CD4-positive, alpha-beta memory T cell (primary cell): ENCODE measurements at places on chromosomes 6 and 20. TPM values are rescaled to one million over a fixed set of nuclear protein-coding genes. Genes with fewer than 3 reads are reported as not detected.

GRCh38 chr6:54071821-54072340 lies 39.4 kb upstream of the MLIP start:
- no peak for DNase-seq

- no peak for DNase-seq
Observed at GRCh38 chr6:136012943-136013342, 161.4 kb downstream of the PDE7B start.

DNA sequence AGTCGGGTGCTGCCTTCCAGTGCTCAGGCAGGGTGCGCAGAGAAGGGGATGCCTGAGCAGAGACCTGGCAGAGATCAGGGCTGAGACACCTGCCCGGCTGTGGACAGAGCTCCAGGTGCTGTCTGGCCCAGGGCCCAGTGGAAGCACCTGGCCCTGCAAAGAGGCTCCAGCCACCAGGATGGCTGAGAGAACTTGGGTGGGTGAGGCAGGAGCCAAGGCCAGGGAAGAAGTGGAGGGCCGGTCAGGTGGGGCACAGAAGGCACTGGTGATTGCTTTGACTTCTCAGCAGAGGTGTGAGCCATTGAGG lies 31.2 kb downstream of the PNLDC1 start:
- no peak for DNase-seq

DNA sequence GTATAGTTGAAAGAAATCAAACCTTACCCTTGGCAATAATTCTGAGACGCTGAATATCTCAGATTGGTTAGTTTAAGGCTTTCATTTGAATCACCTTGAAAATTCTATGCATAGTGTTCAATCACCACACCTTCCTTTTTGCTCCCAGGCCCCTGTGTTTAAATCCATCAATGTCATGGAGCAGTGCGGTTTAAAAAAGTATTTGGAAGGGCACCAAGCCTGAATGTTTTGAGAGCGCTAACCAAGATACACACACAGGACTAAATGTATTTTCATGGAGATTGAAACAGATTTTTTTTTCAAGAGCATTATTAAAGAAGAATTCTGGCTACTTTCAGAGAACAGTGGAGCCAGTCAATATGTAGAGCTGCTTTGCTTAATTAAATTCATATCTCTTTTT lies 195.7 kb downstream of the CENPW start:
- no peak for DNase-seq

The ZNF165 gene
- polyA plus RNA-seq: 0.78 TPM

DNA sequence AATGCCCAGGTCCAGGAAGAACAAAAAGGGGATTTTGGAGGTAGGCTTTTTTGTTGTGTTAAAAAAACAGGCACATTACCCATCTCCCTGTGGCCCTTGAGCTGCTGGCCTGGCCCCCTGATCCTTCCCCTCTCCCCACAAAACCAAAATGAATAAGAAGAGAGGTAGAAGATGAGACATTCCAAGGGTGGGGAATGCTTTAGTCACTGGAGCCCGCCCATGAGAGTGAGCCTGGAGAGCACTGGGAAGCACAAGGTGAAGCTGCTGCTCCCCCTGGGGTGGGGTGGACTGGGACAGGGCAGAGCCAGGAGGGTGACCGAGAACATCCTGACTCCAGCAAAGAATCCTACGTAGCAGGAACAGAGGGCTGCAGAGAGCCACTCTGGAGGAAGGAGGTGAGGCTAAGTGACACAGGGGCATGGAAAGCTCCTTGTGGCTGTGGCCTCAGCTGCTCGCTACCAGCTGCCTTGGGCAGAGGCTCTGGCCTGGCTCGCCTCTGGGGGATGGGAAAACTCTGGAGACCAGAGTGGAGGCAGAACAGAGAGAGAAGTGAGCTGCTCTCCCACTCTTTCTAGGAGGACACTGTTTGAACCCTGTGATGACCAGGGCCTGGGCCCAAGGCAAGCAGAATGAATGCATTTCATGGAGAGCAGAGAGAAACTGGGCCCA lies 48.3 kb downstream of the AKAP7 start:
- no peak for DNase-seq

DNA sequence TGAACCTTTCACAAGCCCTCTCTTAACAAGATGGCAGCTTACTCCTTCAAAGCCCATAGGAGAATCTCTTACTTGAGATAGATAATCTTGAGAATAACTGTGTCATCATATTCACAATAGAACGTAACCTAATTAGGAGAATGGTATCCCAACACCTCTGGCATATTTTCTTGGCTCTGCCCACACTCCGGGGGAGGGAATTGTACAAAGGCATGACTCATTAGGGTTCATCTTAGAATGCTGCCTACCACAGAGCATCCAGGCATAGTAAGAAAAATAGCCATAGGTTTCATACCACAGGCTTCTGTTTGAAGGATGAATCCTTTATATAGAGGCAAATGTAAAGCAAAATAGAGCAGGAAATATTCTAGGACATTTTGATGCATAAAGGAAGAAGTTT lies 1100.6 kb upstream of the CITED2 start:
- DNase-seq: no peak

The EYA4 gene
- not detected for polyA plus RNA-seq

The ADGRF1 gene
- polyA plus RNA-seq: not detected

GRCh38 chr6:8301502-8301901 lies 133.8 kb downstream of the SLC35B3 start:
- DNase-seq: no peak

GRCh38 chr20:51769976-51770615 lies 1.9 kb upstream of the ATP9A start:
- no peak for DNase-seq

DNA sequence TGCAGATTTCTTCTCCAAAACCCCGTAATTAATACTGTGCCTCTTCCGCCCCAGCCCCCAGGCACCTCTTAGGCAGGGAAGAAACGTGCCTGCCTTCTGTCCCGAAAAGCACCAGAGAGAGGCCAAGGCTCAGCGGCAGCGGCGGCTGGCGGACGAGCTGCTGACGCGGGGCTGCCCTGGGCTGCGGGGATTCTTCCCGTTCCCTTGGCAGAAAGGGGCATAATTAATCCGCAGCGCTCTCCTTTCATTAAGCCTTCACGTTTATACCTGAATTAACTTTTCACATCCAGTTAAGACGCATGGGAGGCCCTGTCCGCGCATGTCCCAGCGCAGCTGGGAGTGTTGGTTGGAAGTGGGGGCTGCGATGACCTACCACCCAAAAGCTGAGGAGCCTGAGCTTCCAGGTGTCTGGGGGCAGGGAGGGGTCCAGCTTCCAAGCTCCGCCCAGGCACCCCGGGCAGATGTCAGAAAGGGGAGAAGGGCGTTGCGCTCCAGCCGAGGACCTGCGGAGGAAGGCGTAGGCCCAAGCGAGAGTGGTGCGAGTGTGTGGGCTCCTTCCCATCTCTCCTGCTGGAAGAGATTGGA lies 167.4 kb upstream of the LRFN2 start:
- no peak for DNase-seq

- DNase-seq: no peak
Observed at GRCh38 chr6:108897371-108897770, 49.1 kb downstream of the ARMC2 start.

GRCh38 chr6:129206821-129207220 lies 323.9 kb downstream of the LAMA2 start:
- DNase-seq: no peak

DNA sequence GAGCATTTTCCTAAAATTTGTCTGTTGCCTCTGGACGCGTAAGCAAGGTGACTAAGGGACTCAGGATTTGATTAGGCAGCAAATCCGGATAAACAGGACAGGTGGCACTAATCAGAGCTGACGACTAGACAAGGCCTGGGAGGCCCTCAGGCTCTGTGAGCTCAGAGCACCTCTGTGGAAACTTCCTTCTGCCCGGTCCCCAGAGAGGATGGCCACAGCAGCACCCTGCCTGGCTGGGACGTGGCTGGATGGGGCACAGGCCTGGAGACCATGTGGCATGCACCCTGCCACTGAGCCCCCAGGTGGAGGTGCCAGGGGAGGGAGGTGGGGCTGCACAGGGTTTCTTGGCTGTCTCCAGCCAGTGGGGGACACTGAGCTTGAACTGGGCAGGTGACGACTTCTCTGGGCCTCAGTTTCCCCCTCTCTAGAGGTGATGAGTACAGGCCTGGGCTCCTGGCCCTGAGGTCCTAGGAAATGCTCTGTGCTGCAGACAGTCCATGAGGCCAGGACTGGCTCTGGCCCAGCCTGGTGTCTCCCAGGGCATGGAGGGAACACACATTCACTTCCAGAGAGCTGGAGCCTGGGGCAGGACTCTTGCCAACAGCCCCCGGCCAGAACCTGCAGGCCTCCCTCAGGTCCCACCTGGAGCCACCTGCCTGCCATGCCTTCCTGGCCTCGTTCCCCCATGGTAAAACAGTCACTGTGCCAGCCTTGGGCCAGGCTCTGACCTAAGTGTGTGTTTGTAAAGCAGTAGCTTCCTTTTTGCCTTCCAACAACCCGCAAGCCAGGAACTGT lies 39.6 kb upstream of the STX16 start:
- DNase-seq: no peak

The PLAGL2 gene
- 5.3 TPM for polyA plus RNA-seq

DNA sequence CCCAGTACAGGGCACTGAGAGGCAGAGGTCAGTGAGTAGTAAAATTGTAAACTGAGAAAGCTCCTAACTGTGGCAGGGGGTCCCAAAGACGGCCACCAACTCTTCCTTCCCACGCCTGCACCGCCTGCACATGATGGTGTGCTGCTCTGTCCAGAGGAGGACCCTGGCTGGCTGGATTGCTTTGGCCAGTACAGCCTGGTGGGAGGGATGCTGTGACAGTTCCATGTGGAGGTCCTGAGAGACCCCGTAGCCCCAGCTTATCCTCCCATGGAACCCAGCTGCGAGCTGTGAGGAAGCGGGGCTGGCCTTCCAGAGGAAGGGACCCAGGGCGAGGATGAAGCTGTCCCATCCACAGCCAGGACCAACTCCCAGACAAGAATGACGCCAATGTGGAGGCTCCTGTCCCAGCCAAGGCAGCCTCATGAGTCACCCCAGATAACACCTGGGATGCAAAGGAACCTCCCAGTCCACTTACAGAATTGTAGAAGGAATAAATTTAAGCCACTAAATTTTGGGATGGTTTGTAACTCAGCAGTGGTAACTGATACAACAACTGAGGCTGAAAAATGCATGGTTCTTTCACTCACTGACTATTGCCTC lies 2.0 kb upstream of the ACSS1 start:
- DNase-seq: no peak

DNA sequence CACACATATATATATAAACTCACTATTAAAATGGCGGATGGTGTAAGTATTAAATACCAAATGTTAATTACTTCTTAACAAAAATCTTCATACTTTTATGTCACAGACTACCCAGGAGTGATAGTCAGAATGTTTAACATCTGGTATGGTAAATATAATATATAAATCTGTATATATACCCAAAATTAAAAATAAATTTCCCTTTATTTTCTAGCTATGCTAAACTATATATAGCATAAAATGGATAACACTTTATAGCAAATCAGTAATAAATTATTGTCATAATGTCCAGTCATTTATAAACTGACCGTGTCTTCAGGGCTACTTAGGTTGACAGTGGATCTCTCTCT lies 37.1 kb downstream of the GSTA2 start:
- no peak for DNase-seq

GRCh38 chr6:163834226-163834970 lies 419.9 kb downstream of the QKI start:
- no peak for DNase-seq

DNA sequence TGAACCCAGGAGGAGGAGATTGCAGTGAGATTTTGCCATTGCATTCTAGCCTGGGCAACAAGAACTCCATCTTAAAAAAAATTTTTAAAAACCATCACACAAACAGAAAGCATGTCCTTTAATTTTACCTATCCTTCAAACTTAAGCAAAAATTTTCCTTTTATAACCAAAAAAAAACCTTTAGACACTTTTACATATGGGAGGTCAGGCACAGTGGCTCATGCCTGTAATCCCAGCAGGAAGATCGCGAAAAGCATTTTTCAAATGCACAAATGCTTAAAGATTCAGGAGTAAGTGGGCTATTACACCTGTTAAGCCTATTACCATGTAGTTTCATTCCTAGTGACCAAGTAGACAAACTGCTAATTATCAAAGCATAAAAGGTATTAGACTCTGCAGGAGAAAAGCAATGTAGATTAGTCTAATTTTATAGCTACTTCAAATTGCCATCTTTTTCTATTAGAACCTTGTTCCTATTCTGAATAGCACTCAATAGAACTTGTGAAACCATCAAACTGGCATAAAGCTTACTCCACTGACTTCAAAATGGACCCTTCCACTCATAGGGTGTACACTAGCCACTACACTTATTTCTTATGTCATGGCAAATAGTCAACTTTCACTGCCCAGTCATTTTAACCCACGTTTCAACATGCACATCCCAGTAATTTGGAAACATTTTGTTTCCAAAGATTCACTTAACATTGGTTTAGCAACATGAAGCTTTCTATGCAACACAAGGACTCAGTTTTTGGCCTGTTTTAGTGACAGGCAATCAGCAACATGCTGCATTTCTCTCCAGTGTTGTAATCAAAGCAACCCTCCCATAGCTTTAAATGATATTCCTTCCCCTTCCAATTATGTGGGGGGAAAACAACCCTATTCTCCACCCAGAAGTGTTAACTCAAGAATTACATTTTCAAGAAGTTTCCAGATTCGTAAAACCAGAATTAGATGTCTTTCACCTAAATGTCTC lies 4.0 kb downstream of the EEF1A1 start:
- peak; percentile 11 for DNase-seq

The NR2E1 gene
- polyA plus RNA-seq: not detected

DNA sequence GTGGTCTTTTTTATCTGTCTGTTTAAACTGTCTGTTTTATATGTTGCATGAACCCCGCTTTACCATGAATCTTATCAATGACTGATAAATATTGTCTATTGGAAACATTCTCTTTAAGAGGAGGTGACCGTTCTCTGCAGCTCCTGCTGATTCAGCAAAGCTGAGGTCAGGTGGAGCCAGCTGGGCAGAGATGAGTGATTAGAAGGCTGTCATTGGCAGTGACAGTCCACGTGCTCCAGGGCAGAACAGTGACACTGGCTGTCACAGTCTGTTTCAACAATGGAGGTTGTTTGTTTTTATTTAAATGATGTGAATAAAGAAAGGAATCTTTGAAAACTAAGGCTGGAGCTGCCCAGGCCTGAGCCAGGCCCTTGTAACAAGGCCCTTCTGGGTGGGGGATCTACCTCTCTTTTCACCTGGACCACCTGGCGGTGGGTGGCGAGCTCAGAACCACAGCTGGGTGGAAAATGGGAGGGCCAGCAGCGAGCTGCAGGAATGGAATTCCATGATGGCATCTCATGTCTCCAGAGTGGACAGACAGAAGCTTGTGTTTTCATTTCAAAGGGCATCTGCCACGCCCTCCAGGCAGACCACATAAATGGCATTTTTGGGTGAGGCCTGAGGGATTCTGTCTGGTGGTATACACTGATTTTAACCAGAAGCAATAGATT lies 12.6 kb downstream of the SYNJ2 start:
- no peak for DNase-seq

The RNF144B gene
- 0.93 TPM for polyA plus RNA-seq

The GLP1R gene
- polyA plus RNA-seq: not detected

DNA sequence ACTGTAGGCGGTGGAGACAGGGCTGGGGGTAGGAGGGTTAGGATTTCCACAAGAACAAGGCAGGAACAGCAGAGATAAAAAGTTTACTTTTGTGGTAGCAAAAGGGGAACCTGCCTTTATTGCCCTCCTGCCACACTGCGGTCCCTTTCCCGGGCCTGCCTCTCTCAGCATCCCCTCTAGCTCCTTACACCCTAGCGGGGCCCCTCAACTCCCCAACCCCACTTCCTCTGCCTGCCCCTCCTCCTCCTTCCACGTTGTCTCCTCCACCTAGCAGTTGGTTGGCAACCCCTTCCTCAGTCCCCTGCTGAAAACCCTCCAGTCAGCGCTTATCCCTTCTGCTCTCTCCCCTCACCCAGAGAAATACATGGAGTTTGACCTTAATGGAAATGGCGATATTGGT lies 714 bp downstream of the AIF1 start:
- DNase-seq: no peak
